Left ventricle myocardium superior (tissue), 1 donor: ENCODE measurements at places on chromosomes 12 and 14. TPM values are rescaled to one million over a fixed set of nuclear protein-coding genes. Genes with fewer than 3 reads are reported as not detected.

DNA sequence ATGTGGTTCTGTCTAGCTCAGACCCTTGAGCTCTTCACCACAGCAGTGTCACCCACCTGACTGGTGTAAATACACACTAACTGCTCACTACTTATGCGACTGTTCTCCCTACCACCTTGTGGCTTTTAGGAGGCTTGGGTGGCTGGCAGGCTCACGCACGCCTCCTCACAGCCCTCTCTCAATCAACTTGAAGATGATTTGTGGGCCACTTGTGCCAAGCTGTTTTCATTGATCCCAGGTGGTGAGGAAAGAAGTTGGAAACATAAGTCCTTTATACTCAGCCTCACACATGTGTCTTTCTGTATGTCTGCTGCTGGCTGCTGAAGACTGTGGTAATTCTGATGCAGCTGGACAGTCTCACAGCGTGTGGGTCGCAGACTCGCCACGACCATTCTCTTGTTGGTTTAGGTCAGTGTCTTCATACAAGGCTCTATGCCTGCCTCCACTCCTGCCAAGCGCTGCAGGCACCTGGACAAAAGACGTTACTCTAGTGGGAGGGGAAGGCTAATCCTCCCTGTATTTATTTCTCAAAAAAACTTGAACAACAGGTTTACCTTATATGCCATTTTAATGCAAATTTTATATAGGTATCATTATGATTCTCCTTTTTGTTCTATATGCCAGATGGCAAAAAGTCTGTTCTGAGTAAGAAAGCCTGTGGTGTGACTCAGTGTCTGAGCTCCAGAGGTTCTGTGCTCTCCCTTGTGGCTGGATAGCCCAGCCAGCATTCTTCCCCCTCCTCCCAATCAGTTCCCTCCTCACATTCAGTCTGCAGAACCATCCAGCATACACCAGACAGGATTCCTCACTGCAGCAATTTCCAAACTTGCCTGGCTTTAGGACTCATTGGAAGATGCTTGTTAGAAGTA, 115.6 kb downstream of the DIP2B start:
- DNase-seq: no peak

DNA sequence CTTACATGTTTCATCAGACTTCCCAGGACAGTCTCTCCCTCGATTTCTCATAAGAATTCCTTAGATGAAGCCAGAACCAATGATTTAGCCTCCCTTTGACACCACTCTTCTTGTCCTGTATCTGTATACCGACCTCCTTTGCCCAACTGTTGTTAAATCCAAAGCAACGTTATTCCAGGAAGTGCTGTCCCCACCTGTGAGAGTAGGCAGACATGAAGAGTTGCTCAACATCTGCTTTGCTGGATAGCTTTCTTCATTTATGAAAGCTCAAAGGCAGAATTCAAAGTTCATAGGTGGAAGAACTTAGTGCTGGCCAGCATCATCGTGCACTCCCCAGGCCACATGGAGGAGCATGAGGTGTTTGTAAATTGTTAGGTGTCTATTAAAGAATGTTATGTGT, 55.6 kb downstream of the GTF2A1 start:
- no peak for DNase-seq

GRCh38 chr14:63480599-63480998, 62.6 kb downstream of the PPP2R5E start:
- no peak for DNase-seq

DNA sequence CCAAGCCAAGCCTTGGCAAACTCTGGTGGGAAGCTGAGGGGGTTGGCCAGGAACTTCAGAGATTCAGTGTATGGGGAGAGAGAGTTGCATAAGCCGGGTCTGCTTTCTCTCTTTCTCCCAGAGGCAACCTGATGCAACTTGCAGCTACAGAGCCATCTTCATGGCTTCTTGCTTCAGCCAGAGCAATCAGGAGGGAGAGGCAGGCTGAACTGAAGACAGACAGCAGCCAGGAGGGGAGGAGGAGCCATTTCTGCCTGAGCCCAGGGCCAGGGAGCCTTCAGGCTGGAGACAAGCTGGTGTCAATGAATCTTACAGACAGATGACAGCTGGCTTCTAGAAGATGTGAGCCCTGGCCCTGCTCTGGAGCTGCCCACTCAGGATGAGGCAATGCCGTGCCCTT, 18.7 kb downstream of the NPC2 start:
- DNase-seq: no peak

- DNase-seq: no peak
These were observed 3.7 kb downstream of the KMT5A start for GRCh38 chr12:123387508-123388176.

The OR4K17 gene
- not detected for total RNA-seq

- DNase-seq: no peak
These were observed 228.3 kb downstream of the RAD51B start for GRCh38 chr14:68047906-68048305.
